ENCODE measurements at places on chromosomes 6 and 20.

DNA sequence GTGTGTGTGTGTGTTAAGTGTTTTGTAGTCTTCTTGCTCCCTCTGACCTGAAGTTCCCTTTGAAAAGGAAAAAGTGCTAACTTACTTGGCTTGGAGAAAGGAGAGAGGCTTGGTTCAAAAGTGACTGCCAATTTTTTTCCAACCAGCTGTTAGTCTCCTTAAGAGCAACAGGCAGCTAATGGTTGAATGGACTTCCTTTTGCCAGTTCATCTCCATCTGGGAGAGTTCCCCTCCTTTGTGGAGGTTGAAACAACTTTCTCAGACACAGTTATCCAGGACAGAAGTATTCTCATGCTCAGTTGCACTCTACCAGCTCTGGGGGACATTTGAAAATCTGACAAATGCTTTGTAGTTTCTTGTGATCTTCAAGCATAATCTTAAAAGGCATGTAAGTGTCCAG is 4.5 kb downstream of the RIPOR2 start:
- DNase-seq, result no peak

GRCh38 chr6:142075516-142076101 is 57.1 kb upstream of the GJE1 start:
- peak; percentile 40 for DNase-seq

- DNase-seq, result no peak
Measured at GRCh38 chr6:87674290-87674689, 27.7 kb downstream of the AKIRIN2 start.

- DNase-seq, result no peak
Measured at GRCh38 chr6:17885889-17886576, 101.4 kb downstream of the KIF13A start.

- no peak for DNase-seq
Measured at GRCh38 chr20:39042279-39043150, 80.4 kb downstream of the DHX35 start.

- peak; percentile 85 for DNase-seq
Measured at GRCh38 chr6:5302995-5303622, 41.8 kb downstream of the FARS2 start.

- peak; percentile 33 for DNase-seq
Measured at GRCh38 chr6:157240059-157240959, 83.0 kb downstream of the TMEM242 start.

DNA sequence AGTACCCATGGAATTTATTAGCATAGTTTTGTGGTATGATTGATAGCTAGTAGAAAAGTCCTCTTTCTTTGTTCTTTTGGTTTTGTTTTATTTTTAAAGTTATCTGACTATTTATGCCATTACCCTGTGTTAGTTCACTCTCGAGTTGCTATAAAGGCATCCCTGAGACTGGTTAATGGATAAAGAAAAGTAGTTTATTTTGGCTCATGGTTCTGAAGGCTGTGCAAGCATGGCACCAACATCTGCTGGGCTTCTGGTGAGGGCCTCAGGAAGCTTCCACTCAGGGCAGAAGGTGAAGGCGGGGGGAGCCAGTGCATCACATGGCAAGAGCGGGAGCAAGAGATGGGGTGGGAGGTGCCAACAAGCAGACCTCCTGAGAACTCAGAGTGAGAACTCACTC is 166.5 kb downstream of the MTHFD1L start:
- DNase-seq, result no peak

- no peak for DNase-seq
Measured at GRCh38 chr6:48472091-48472490, 361.1 kb upstream of the PTCHD4 start.

DNA sequence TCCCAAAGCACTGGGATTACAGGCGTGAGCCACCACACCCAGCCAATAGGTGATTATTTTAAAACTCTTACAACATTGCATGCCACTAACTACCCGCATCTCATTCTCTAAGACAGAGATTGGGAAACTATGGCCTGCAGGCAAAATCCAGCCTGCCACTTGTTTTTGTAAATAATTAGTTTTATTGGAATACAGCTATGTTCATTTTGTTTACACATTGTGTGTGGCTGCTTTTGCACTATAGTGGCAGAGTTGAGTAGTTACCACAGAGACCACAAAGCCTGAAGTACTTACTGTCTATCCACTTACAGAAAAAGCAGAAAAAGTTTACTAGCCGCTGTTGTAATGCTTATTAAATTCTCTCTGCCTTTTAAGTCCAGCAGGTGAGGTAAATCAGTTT is 16.4 kb upstream of the PKIG start:
- DNase-seq, result peak; percentile 50

DNA sequence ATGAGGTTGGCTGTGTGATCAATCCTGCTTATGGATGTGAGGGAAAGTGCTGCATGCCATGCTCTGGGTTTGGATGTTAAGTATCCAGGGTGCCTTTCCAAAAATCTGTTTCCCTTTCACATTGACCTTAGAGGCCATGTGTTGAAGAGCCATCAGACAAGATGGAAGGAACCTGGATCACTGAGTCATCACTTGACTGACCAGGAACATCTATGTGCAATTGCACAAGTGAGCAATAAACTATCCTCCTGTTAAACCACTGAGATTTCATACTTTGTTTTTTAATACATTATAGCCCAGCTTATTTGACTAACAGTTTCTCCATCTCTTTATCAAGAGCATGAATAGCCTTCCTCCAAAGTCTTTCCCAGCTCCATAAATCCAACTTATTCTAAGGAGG is 17.8 kb upstream of the TMEM14A start:
- DNase-seq, result no peak

DNA sequence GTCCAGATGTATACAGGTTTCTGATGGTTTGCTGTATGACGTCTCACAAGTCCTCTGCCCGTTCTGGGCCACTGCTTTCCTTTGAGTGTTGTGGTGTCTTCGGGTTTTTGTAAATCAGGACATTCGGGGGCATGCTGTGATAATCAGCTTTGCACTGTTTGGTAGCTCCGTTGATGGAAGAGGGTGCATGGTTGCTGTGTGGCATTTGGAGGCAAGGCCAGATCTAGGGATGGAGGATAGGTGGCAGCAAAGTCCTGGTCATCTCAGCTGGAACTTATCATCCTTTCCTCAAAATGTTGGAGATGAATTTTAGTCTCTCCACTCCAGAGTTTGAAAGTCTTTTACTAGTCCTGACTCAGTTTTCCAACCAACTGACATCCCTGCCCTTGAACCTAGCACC is 91.0 kb downstream of the SCP2D1 start:
- DNase-seq, result peak; percentile 27

- no peak for DNase-seq
Measured at GRCh38 chr20:20184149-20184548, 131.8 kb downstream of the CFAP61 start.

DNA sequence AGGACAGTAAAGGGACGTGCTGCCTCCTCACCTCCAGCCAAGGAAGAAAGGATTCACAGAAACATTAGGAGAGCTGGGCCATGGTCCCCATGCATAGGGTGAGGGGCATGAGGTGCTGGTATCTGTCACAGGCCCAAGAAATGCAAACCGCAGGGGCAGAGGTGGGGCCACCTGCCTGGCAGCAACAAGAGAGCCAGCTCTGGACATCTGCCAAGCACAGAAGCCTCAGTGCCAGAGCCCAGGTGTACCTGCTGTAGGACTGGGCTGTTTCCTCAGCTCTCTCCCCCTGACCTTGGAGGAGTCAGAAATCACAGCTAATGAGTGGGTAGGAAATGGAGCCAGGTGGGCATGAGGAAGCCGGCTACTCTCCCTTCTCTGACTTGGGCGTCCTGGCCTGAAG is 45.3 kb downstream of the SLC2A12 start:
- peak; percentile 35 for DNase-seq

DNA sequence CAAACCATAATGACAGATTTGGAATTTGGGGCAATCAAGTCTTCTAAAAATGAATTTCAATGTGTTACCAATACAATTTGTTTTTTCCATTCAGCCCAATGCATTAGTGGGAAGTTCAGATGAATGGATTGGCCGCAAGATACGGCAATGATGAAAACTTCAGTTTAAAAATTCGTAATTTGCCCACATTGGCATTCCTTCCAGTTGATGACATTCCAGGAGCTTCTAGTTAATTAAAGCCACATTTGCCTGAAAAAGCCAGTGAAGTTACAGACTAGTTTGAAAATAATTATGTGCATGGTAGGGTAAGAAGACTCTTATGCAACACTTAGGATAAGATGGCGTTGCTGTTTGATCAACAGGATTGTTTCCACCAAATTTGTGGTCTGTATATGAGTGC is 46.2 kb downstream of the NHLRC1 start:
- DNase-seq, result no peak

DNA sequence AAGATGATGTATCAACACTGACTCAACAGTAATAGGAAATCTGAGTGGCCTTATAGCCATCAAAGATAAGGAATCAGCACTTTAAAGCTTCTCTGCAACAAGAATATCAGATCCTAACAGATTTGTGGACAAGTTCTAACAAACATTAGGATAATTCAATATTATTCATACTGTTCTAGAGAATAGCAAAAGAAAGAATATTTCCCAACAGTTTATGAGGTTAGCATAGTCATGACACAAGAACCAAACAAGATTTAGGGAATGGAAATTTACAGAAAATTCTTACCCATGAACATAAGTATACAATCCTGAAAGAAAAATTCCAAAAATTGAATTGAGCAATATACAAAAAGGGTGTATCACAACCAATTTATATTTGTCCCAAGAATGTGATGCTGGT is 64.3 kb upstream of the BTBD3 start:
- DNase-seq, result peak; percentile 65

DNA sequence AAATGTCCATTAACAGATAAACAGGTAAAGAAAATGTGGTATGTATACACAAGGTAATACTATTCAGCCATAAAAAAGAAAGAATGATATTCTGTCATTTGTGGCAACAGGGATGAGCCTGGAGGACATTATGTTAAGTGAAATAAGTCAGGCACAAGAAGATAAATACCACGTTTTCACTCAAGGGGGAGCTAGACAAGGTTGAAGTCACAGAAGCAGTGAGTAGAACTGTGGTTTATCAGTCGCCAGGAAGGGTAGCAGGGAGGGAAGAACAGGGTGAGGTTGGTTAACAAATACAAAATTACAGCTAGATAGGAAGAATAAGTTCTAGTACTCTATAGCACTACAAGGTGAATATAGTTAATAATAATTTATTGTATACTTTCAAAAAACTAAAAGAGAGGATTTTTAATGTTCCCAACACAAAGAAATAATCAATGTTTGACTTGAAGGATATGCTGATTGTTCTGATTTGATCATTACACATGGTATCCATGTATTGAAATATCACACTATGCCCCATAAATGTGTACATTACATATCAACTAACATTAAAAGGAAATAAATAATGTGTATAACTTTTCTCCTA is 21.1 kb downstream of the RTN4IP1 start:
- peak; percentile 87 for DNase-seq

DNA sequence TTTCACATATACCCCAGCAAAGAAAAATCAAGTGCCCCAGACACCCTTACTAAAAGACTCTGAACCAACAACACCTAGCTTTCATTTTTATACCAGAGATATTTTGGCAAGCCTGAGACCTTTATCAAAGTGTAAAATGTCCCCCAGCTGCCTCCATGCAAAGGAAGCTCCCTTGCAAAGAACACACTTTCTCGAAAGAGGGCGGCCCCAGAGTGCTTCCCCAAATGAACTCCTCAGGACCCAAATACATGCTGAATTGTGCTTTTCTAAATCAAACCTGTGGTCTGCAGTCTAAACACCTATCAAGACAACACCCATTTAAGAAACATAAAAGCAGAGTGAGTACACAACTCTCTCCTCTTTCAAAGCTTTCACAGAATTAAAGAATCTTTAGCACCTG is 490 bp downstream of the IPCEF1 start:
- DNase-seq, result no peak

GRCh38 chr20:25054096-25054820 is 3.7 kb downstream of the ACSS1 start:
- no peak for DNase-seq

- DNase-seq, result peak; percentile 31
Measured at GRCh38 chr6:145669627-145670034, 65.7 kb downstream of the EPM2A start.

DNA sequence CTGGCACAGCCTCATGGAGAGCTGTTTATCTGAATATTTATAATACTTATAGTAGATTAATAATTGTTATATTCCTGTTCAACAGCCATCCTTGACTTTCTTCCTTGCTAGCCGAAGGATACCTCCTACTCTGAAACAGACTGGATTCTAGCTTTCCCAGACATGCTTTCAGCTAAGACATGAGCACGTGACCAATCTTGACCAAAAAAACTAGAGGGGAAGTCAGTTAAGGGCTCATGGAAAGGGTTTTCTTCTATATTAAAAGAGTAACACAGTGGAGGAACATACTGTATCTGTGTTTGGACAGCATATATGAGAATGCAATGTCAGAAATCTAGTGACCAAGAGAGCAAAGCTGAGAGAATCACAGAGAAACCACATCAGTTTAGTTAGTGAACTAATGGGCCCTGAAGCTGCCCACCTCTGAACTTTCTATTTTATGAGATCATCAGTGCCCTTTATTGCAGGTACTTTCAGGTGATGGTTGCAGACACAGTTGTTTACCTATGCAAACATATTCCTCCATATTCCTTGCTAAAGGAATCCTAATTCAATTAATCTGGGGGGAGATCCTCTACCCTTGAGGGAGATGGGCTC is 140.4 kb upstream of the SLC24A3 start:
- DNase-seq, result no peak

DNA sequence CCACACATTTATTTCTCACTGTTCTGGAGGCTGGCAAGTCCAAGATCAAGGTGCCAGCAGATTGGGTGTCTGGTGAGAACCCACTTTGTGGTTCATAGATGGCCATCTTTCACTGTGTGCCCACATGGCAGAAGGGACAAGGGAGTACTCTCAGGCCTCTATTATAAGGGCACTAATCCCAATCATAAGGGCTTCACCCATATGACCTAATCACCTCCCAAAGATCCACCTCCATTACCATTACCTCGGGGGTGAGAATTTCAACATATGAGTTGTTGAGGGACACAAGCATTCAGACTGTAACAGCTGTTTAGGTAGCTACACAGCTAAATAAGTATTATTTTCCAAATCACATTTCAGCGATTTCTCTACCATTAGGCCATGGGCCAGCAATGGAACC is 2.5 kb upstream of the PRND start:
- no peak for DNase-seq

DNA sequence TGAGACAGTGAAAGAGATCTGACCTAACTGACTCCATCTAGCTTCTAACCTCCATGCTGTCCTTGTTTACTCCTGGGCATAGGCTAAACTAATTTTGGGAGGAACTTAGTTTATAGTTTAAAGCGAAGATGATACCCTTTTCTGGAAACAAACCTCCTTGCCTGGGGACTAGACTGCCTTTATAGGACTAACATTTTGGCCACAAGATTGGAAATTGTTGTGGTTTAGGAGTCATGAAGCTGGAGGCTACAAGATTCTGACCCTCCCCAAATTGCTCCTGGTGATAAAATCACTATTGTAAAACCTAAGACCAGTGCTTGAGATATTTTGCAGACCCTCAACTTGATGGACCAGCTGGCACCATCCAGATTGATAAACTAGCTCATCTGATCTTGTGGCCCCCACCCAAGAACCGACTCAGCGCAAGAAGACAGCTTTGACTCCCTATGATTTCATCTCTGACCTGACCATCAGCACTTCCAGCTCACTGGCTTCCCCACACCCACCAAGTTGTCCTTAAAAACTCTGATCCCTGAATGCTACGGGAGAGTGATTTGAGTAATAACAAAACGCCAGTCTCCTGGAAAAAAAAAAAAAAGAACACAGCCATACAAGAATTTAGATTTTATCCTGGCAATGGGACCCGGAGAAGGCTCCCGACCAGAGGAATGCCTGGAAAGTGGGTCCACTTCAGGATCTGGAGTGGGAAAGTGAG is 63.0 kb downstream of the ABHD12 start:
- no peak for DNase-seq

GRCh38 chr6:39227476-39227875 is 1.8 kb downstream of the KCNK5 start:
- DNase-seq, result no peak
